ENCODE measurements at places on chromosomes 16 and 17.

DNA sequence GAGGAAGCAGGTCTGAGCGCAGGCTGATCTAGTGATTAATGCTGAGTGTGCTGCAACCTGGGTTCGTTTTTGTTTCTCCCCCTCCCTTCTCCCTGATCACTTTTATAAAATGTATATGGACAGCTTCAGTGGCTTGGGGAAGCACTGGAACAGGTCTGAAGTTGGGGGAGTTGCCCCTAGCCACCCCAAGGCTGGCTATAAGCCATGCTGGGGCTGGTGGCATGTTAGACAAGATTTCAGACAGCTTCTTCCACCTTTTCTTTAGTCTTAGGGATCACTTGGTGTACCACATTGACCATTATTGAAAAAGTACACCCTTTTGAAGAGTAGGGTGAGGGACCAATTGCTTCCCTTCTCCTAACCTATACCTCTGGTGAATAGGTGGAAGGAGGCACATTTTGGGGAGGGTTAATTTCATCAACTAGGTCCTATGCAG, 3.8 kb upstream of the VAC14 start:
- no peak for DNase-seq

- DNase-seq = no peak
Observed at GRCh38 chr17:6555331-6556120, 829 bp downstream of the PITPNM3 start.

DNA sequence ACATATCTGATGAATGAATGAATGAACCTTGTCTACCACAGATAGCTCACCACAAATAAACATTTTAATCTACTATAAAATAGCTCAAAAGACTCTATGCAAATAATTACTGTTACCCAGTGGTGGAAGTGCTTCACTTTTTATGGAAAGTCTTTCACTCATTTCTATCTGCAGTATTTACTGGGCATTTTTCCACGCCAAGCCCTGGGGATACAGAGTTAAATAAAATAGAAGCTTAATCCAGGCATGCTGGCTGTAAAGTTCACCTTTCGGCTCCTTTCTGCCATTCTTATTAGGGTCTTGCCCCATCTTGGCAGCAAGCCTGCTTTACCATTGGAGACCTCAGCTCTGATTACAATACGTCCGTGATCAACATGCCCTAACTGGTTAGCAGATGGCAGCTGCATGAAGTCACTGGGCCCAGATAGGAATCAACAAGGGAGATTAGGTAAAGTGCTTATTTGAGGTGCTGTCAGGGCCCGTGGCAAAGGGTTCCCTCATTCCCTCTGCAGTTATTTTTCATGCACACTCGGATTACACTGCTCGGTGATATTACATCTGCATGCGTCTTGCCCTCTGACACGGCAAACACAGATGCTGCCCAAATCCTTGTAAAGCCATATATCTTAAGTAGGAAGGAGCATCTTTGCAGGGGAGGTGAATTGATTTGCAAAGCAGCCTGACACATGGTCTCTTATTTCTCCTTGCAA, 648.9 kb downstream of the WWOX start:
- DNase-seq = no peak

DNA sequence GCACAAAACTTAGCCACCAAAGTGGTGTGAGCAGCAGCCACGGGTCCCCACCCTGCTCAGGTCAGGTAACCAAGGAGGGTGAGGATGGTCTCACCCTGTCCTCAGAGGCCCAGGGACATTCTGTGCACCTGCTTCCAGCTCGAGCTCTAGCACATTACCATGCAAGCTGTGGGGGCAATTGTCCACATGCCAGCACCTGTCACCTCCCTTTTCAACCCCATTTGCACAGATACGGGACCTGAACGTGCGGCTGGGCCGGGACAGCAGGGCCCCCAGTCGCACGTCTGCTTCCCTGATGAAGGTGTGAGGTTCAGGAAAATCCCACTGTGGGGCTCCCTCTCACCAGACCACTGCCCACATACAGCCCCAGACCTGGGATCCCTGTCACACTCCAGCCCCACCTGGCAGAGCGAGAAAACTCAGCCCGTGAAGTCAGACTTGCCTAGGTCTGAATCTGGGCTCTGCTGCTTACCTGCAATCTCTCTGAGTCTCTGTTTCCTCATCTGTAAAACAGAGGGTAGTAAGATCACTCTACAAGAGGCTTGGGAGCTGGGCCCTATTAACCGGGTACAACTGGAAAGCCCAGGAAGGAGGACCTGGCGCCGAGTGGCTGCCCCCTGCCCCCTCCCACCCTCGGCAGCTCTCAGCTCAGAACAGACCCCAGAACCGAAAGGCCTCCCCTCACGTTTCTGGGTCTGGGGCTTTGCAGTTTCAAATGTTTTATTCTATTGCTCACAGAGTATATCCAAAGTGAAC, 7.9 kb downstream of the WFIKKN2 start:
- no peak for DNase-seq

- DNase-seq = no peak
Observed at GRCh38 chr16:56295739-56296527, 104.6 kb downstream of the GNAO1 start.

DNA sequence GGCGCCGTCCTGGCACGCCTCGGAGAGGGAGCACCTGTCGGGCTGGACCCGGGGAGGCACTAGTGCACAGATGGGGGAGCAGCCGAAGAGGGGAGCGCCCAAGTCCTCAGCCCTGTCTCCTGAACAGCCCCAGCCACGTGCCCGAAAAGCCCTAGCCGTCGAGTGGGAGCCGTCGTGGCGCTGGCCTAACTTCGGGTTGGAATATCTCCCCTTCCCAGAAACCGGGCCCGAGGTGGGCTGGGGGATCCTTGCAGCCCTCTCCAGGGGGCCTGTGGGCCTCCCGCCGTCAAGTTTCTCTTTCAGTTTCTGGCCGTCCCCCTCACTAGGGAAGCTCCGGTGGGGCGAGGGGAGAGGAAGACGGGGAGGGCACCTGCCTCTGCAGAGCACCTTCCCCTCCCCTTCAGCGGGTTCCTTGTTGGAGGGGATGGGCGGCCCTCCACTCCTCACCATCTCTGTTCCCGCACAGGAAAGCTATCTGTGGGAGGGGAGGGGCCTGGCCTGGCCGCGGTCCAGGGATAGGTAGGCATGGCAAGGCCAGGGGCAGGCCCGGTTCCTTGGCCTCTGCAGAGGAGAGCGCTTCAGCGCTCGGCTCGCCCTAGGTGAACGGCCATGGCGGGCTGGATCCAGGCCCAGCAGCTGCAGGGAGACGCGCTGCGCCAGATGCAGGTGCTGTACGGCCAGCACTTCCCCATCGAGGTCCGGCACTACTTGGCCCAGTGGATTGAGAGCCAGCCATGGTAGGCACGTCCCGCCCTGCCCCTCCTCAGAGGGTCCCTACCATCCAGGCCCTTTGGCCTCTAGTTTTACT, 709 bp downstream of the STAT5A start:
- DNase-seq = peak; percentile 65

GRCh38 chr16:50841081-50841886, 99.4 kb downstream of the CYLD start:
- DNase-seq = peak; percentile 44

DNA sequence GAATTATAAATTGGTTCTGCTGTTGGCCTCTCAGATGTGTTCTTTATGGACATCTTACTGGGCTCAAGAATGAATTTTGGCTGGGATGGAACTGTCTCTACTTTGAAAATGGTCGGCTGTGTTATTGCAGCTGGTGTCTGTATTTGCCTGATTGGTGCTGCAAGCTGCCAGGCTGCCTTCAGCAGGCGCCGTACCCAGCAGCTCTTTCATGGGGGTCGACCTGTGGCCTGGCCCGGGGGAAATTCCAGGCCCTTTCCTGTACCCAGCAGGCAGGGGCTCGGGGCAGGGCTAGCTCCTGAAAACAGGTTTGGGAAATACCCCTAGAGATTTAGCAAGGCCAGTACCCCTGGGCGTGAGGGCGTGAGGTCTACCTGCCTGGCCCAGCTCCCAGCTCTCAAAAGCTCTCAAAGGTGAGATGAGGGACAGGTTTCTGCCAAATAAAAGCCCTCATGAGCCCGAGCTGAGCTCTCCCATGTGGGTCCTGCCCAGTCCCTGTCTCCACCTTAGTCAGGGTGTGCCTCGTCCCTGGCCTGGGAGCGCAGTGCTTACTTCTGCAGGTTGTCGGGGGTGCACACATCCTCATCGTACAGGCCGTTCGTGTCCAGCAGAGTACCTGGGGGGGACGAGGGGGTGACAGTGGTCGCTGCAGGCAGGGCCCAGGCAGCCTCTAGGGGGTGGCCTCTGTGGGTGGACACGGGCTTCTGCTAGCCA, 52.3 kb downstream of the PRMT7 start:
- no peak for DNase-seq

DNA sequence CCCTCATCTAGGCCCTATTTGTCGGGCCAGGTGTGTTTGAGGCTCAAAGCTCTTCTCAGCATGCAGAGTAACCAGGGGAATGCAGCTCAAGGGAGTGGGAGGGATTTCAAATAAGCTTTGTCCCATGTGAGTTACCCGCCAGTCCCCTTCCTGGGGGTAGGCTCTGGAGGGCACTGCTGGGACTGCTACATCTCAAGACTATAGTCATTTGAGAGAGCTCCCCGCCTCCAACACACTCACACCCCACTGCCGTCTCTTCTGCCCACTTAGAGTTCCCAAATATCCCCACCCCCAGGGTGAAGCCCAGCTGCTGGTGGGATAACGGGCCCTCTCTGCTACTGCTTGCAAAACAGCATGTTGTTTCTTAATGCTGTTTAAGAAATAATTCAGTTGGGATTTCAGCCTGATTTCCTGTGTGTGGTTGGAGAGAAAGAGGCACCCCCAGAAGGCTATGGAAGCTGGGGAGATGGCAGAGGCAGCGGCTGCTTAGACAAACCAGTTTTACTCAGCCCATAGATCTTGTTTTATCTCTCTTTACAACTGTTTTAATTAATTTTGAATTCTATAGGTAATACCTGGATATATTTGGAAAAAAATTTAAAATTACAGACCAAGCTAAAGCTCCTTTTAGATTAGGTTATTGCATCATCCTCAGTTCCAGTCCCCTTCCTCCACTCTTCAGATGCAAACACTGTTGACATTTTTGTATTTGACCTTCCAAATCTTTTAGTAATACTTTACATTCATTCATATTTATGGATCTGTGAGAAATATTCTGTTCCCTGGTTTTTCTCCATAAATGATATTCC, 4.1 kb upstream of the MPO start:
- DNase-seq = no peak

- DNase-seq = no peak
Observed at GRCh38 chr16:70695331-70696070, 9.6 kb upstream of the MTSS2 start.

DNA sequence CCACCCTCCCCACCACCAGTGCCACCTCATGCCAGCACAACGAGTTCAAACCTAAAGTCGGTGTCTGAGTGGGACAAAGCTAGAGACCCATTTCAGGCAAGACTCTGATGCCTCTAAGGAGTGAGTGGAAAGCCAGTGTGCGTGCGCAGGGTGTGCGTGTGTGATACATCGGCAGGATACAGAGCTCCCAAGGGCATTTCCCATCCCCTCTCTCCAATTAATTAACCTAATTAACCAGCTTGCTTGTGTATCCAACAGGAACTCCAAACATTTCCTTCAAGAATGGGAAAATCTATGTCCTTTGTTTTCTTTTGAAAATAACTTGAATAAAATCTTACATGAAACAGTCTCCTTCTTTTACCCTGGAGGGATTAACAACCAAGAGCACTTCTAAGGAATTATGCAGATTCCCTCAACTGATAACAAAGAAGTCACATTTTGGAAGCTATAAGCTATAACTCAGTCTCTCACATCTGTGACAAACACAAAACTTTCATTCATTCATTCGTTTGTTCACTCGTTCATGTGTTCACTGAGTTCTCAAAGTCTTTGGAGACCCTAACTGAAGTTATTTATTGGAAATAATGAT, 9.9 kb downstream of the ATPAF2 start:
- no peak for DNase-seq

DNA sequence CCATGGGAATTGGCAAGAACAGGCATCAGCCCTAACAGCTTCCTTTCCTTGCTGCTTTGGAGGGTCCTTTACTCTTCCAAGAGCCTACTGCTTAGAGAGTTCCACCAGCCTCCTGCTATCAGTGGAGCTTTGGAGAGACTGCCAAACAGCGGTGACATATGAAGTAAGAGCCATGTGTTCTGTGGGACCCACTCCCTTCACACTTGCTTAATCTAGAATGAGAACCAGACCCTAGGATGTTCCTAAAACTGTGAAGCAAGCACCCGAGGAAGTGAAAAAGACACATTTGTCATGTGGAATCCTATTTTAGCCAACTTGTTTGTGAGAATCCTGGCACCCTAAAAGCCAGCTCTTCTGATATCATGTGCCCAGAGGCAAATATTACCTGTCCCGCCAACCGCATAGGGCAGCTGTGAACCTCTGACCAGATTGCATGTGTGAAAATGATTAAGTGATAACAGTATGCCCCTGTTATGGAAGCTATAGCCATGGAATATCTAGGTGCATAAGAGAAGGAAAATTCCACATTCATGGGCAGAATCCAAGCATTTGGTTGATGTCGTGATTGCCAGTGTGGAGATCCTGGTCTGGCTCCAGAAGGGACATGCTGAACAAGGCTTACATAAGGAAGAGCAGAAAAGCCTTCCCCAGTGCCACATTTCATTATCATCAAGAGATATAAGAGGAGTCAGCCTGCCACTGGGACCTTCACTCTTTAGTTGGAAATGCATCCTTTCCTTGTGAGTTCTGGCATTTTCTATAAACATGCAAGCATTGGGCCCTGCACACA, 18.7 kb downstream of the RCVRN start:
- no peak for DNase-seq

GRCh38 chr17:76280650-76281049, 15.5 kb downstream of the UBALD2 start:
- DNase-seq = no peak

DNA sequence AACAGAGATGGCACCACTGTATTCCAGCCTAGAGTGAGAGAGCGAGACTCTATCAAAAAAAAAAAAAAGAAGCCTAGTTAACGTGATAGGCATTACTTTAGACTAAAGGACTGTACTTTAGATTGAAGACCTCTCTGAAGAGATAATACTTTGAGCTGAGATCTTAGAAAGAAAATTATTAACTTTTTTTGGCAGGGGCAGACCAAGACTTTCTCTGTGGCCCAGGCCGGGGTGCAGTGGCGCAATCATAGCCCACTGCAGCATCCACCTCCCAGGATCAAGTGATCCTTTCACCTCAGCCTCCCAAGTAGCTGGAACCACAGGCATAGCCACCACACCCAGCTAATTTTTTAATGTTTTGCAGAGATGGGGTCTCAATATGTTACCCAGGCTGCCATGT, 75.7 kb upstream of the TNRC6A start:
- DNase-seq = no peak

- DNase-seq = no peak
Observed at GRCh38 chr16:15484662-15485061, 50.3 kb downstream of the BMERB1 start.

DNA sequence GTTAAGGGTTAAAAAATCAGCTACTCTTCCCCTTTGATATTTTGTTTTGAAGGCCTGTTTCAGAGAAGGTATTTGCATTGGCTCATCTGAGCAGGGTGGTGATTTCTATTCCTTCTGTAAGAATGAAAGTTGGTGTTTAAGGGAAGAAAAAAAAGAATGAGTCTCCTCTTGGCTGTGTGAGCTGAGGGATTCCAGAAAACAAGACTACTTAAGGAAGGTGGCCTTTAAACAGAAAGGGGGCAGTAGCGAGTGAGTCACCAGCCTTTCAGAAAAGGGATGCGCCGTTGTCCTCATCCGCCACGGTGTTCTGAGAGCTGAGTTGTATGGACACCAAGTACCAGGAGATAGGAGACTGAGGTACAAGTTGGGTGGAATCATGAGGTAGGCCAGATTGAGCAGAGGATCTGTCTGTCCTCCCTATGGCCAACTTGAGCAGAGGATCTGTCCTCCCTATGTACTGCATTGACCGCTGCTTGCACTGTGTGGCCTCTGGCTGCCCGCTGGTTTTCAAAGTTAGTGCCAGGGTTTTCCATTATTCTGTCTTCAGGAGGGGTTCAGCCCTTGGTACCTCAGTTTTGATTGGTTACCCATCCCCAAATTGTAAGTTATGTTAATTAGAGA, 8.2 kb downstream of the PRKCA start:
- peak; percentile 49 for DNase-seq

Measured in stimulated activated CD4-positive, alpha-beta T cell treated with anti-CD3 and anti-CD28 coated beads, Interleukin-2, amount 100 ng/mL, for 24 hours (primary cell).